Activated CD4-positive, alpha-beta T cell treated with anti-CD3 and anti-CD28 coated beads, Interleukin-2, amount 50 U/mL, for 48 hours (primary cell): ENCODE measurements at places on chromosomes 13 and 19.

GRCh38 chr13:51845574-51846318 lies 769 bp upstream of the TMEM272 start:
- no peak for DNase-seq

DNA sequence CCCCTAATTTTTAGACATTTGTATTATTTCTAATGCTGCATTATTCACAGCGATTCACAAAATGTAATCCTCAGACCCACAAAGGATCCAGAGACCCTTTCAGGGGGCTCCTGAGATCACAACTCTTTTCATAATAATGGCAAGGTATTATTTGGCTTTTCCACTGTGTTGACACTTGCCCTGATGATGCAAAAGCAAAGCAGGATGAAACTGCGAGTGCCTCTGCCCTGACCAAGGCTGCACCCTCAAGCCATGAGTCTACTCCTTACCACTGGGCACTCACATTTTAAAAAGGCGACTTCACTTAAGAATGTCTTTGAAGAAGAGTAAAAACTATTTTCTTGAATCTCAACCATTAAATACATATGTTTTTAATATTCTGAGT lies 11.4 kb downstream of the ELF1 start:
- no peak for DNase-seq

DNA sequence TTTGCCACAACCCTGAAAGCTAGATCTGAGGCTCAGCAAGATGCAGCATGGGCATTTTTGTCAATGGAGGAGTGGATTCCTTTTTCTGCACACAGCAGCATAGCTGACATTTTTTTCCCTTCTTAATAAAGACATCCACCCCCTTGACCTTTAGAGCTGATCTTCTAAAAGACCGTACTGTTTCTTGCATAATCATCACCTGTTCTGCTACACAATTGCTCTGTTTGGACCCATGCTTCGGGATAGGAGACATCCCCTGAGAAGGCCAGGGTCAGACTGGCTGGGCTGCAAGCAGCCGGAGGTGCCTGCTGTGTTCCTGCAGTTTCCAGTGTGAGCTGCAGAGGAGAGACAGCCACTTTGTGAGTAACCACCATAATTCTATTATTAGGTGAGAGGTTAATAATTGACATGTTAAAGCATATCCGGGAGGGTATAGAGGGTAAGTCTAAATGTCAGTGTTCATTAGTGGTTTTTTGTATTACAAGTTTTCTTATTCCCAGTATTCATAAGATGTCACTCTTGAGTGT lies 108.5 kb upstream of the C1QTNF9B start:
- DNase-seq: no peak

DNA sequence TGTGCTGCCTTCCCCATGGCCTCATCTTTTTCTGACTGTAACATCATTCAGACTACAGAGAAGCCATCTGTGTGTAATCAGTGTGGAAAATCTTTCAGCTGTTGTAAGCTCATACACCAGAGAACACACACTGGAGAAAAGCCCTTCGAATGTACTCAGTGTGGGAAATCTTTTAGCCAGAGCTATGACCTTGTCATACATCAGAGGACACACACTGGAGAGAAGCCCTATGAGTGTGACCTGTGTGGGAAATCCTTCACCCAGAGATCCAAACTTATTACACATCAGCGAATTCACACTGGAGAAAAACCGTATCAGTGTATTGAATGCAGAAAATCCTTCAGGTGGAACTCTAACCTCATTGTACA lies 17.2 kb upstream of the ZNF8 start:
- no peak for DNase-seq

DNA sequence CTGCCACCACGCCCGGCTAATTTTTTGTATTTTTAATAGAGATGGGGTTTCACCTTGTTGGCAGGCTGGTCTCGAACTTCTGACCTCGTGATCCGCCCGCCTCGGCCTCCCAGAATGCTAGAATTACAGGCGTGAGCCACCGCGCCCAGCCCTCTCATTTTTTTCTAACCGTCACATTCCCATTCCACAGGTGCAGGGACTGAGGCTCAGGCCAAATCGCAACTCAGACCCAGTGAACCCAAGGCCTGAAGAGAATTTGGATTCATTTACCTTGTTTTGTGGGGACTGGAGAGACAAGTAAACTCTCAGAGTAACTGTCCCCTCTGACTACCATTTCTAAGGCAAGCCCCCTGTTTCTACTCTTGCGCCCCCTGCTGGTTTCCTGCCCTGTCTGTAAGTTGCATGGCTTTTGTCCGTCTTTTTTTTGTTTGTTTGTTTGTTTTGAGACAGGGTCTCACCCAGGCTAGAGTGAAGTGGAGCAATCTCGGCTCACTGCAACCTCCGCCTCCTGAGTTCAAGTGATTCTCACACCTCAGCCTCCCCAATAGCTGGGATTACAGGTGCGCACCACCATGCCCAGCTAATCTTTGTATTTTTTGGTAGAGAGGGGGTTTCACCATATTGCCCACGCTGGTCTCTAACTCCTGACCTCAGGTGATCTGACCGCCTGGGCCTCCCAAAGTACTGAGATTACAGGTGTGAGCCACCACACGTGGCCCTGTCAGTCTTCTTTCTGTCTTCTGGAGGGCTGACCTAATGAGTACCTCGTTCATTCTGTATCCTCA lies 2.3 kb upstream of the STRN4 start:
- peak; percentile 87 for DNase-seq

DNA sequence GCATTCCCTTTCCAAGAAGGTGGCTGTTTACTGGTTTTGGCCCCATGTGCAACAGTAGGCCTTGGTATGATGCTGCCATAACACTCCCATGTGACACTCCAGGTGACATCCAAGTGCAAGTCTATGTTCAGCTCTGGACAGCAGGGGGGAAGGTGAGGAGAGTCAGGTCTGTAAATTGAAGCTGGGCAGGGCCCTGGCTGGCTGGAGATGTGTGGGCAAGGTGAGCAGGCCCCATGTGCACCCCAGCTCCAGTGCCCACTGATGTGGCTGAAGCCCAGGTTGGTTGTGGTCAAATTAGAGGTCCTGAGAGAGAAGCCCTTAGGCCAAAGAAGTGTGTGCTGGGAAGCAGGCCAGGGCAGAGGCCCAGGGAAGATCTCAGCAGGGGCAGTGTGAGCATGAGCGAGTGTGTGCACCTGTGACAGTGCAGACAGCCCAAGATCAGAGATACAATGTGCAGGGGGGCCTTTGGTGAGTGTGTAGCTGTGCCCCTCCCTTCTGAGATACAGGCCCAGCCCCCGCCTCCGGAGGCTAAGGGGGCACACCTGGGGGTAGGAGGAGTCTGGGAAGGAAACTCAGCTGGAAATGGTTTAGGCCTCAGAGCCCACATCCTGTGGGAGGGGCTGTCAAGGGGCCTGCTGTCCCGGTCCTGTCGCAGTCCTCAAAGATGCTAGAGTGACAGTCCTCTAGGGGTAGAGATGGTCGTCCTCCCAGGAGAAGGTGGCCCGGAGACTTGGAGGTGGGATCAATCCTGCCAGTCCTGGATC lies 18.6 kb downstream of the DEDD2 start:
- peak; percentile 44 for DNase-seq

DNA sequence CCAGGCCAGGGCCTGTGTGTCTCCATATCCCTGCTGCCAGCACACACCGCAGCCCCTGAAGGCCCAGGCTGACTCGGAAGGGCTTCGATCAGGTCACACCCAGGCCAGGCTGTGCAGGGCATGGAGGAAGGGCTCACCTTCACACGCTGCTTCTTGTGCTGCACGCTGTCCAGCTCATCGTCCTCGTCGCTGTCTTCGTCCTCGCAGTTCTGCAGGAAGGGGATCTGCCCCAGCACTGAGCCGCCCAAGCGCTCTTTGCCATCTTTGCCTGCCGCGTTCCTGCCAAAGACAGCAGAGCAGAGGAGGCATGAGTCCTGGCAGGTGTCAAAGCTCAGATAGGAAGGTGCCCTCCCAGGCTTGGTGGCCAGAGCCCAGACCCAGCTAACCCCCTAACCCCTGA lies 13.7 kb upstream of the PRKD2 start:
- no peak for DNase-seq

DNA sequence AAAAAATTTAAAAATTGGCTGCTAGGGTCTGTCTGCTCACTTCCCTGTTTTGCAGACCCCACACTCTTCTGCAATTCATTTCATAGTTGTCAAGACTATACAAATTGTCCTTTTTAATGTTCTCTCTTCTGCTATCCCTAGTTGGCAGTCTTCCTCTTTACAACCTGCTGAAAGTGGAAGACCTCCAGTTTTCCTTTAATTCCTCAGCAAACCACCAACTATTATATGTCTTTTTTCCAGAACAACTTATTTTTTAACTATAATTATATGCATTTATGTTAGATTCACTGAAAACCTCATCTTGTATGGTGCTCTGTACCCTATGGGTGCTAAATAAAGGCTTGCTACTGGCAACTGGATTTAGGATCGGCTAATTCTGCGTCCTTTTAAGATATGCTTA lies 1.1 kb upstream of the PHF11 start:
- DNase-seq: no peak

DNA sequence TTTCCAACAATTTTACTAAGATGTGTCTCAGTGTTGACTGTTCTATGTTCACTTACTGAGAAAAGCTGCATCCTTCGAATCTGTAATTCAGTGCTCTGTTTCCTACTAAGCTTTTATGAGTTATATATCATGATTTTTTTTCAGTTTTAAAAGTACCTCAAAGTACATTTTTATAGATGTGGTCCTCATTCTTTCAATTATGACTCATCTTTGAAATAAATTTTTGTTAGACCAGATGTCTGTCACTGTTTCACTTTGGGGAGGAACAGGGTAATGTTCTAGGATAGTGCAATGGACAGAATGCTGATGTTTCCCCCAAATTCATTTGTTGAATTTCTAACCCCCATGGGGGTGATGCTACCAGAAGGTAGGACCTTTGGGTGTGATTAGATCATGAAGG lies 74.8 kb downstream of the NALCN start:
- DNase-seq: no peak

GRCh38 chr13:100095498-100095897 lies 6.6 kb downstream of the PCCA start:
- no peak for DNase-seq
